ENCODE measurements at places on chromosomes 16 and 17.

GRCh38 chr17:57253362-57254065 lies 2.8 kb upstream of the MSI2 start:
- DNase-seq = no peak

- DNase-seq = peak; percentile 56
Measured at GRCh38 chr16:56869513-56870275, 4.7 kb downstream of the SLC12A3 start.

GRCh38 chr17:73947966-73948355 lies 255.5 kb upstream of the RPL38 start:
- no peak for DNase-seq

DNA sequence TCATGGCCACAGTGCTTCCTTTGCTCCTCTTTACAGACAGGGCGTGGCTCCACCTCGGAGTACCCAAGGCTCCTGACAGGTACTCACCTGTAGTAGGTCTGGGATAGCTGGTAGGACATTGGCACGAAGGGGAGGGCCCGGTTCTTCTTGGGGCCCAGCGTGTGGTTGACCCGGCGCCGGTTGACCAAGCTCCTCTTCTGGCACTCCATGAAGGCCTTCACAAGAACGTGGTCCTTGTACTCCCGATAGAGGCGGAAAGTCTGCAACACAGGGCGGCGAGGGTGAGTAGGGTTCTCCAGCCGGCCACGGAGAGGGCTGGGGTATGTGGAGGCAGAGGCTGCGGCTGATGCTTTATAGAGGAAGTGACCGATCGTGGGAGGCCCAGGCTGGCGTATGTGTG lies 69.7 kb downstream of the IL21R start:
- no peak for DNase-seq

GRCh38 chr16:7351610-7352510 lies 19.2 kb downstream of the RBFOX1 start:
- DNase-seq = no peak

DNA sequence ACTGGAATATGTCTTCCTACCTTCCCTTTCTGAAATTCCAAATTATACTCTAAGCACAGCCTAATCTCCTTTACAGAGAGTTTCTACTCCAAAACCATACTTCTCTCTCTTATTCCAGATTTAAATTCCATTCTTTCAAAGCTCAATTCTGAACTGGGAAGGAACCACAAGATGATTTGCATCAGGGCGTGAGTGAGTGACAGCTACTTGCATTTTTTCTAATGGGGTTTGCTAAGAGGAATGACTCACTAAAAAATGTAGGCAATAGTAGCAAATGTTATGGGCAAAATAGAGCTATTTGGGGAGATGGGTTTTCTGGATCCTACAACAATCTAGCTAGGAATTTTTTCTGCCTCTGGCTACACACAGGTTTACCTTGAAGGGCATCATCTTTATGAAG lies 244.6 kb upstream of the PSMD7 start:
- DNase-seq = no peak

DNA sequence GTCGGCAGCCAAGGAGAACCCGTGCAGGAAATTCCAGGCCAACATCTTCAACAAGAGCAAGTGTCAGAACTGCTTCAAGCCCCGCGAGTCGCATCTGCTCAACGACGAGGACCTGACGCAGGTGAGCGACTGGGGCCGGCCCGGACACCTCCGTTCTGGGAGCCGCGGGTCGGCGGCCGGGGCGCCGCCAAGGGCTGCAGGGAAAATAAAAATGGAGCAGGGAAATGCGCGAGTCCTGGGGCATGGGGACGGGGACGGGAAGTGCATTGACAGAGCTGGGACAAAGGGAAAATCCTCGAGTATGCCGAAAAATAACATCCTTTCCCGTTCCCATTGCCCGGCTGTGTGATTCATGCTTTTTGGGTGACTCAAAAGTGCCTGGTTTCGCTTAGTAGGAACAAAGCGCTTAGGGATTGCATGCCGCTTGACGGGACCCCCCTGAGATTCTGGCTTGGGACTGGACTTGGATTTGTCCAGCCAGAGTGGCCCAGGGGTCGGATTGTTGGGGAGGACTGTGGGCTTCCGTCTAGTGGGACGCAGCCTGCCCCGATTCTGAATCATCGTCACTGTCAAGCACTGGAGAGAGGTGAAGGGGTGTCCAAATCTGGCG lies 699 bp downstream of the MPRIP start:
- peak; percentile 42 for DNase-seq

DNA sequence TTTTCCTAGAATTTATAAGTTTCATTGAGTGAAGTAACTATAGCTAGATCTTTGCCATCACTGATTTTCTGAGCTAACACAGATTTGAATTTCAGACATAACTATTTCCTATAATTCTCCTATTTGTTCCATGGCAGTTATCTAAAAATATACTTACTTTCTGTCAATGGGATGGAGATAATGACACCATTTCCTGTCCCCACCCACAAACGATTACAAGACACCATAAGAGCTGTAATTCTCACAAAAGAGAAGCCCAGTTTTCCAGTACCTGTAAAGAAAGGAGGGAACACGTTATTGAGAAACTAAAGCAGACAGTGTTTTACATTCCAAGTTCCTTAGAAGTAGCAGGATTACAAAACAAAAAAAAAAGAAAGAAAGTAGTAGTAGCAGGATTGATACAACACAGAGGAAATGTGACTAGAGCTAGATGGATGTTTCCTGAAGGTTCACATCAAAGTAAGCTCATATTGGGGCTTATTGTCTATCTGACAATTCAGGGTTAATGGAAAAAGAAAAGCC lies 110.9 kb upstream of the TOB1 start:
- DNase-seq = no peak

GRCh38 chr17:21113716-21114115 lies 13.0 kb upstream of the DHRS7B start:
- no peak for DNase-seq

DNA sequence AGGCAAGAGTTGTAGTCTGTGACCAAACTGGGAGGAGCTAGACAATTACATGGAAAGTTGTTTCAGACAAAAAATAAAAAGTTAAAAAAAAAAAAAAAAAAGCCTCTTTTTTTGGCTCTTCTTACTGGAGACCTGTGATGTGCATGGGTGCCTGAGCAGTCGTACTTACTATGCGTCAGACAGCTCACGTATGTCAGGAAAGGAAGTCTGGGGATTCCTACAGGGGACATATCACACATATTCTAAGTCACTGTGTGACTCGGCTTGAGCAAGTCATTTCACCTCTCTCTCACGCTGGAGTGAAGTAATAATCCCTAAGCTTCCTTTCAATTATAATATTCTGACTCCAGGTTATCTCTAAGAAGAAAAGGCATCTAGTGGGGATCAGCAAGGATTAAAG lies 6.0 kb downstream of the SLFN14 start:
- no peak for DNase-seq

DNA sequence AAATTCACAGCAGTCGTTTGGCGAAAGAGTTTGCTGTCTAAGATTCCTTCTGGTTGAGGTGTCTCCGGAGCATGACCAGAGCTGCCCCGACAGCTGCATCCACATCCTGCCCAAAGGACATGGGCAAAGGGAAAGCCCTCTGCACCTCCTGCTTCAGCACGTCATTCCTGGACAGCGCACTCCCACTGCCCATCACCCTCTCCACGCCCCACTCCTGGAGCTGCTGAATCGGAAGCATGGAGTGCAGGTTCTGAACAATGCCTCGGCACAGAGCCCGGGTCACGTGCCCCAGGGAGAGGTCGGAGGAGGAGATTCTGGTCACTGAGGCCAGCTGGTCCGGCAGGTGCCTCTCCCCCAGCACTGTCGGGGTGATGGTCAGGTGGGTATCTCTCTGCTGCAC lies 1.3 kb upstream of the TRPV1 start:
- no peak for DNase-seq

DNA sequence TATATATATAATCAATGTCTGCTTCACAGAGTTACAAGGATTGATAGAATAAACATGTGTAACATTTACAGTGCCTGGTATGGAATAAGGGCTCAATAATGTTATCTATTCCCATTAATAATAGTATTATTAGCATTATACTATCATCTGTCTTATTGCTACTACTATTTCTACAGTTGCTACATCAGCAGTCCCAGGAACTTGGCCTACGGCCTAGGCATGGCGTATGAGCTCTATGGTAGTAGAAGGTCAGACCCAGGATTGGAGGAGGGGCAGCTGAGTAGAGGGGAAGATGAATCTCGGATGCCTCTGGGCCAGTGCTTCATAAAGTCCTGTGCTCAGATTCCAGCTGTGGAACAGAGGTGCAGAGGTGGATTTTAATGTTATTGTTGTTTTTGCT lies 146.3 kb upstream of the TBX2 start:
- DNase-seq = no peak

- DNase-seq = no peak
Measured at GRCh38 chr17:56177361-56177760, 24.1 kb downstream of the ANKFN1 start.

- DNase-seq = no peak
Measured at GRCh38 chr17:67606471-67606870, 111.3 kb upstream of the NOL11 start.

GRCh38 chr17:78269955-78270381 lies 38.5 kb downstream of the TMEM235 start:
- DNase-seq = no peak

DNA sequence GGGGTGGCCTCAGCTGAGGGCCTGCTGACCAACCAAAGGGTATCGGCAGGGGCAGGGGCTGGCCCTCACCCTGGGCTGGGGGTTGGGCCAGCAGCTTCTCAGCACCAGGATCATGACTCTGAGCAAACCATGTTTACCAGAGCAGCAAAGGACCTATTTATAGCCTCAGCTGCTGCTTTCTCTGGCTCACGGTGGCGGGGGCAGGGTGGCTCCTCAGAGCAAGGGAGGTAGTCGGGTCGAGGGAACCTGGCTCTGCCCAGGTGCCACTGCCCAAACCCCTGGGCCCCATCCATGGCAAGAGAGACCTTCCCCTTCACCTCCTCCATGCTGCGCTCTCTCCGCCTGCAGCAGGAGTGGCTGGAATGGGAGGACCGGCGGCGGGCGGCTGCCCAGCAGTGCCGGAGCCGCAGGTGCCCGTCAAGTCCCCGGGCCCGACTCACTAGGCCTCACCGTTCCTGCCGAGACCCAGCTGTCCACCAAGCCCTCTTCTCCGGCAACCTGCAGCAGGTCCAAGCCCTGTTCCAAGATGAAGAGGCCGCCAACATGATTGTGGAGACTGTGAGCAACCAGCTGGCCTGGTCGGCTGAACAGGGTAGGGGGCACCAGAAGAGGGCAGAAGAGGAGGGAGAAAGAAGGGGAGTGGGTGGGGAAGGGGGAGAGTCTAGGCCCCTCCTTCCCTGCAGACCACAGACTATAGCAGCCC lies at the start of gene ASB16:
Gene ASB16, plus strand, starts transcription at position 206 of the 703 bp plus-strand sequence. Its CDS starts 86 bp downstream, at position 292.
- no peak for DNase-seq

DNA sequence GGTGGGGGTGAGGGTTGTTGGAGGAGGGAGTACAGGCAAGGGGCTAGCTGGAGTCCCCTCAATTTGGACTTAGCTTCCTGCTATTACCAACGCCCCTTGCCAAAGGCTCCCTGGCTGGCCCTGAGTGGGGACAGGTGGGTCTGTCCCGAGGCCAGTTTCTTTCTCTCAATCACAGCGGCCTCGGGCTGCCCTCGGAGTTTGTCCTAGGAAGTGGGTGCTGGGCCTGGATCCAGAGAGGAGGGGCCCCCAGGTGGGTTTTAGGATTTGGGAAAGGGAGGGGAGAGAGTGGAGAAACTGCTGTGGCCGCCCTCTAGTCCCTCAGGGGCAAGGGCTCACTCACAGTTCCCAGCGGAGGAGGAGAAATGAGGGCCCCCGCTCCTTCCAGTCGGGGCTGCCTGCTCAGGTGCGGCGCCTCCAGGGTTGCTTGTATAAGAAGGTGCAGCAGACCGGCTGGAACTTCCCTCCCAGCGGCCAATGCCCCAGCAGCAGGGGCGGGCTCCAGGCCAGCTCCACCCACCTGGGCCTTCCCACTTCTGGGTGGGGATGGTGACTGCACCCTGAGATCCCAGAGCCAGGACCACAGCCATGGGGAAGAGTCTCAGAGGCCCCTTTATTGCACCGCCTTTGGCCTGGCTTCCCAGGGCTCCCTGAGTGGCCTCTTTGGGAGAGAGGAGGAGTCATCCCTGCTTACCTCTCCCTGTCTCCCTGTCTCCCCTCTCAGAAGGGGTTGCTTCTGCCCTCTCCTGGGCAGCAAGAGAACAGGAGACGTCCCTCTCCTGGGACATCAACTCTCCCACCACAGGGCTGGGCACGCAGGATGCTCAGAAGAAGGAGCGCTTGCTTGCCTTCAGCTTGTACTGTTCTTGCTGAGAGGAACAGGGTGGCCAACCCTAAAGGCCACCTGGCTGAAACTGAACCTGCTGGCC lies 112.0 kb upstream of the SMURF2 start:
- no peak for DNase-seq

DNA sequence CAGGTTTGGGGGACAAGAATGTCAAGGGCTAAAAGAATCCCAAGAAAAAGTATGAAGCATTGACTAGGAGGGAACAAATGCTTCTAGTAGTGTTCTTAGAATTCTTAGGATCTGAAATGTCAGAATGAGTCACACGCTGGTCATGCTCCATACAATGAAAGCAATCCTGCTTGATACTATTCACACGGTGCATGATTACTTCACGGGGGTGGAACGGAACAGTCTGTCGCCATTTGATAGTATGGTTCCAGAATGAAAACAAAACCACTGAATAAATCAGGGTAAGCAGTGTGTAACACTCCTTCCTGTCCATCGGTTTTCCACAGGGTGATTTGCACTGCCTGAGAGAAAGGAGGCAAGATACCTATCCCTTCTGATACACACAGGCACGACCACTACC lies 22.9 kb upstream of the YWHAE start:
- peak; percentile 32 for DNase-seq

DNA sequence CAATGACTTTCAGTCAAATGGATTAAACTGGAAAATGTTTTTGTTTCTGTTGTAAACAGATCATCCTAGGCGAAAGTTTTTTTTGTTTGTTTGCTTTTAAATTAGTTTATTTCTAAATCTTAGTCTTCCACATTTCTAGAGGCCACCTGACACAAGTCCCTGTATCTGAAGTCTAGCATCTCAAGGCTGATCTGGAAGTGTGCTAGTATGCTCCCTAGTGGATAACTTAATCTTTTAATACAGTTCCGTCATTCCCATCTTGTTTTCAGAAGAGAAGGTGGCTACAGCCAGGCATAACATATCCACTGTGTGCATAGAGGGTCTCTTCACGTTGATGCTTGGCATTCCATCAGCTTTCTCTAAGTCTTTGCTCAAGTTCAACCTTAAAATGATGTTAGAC lies 7.6 kb downstream of the IFT20 start:
- no peak for DNase-seq

DNA sequence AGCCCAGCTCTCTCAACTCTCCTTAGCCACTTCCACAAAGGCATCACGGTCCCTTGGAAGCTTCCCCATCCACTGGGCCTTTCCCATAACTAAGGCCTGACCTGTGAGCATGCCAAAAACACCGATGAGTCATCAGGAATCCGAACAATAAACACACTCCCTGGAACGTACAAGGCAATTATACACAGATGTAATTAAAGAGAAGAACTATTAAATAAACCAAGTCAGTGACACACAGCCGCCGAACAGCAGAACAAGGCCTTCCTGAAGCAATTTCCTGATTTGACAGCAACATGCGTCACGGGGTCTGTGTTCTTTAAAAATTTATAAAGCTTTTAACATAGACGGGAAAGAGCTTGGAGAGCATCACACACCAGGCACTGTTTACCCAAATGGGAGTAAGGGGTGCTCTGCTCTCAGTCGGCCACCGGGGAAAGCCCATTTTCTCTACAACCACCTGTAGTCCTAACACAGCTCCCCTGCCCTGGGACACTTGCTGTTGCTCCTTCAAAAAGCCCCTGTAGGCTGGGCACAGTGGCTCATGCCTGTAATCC lies 29.4 kb downstream of the COG7 start:
- no peak for DNase-seq

GRCh38 chr16:22191532-22192260 lies 14.4 kb upstream of the EEF2K start:
- peak; percentile 41 for DNase-seq

GRCh38 chr16:89289428-89290395 lies 72.2 kb downstream of the ZNF778 start:
- peak; percentile 79 for DNase-seq

GRCh38 chr16:69274699-69275235 lies 36.4 kb upstream of the VPS4A start:
- DNase-seq = no peak
